ENCODE measurements at places on chromosomes 1 and 21.

- peak; percentile 81 for DNase-seq
Observed at GRCh38 chr1:198556971-198557370, 16.5 kb upstream of the ATP6V1G3 start.

- no peak for DNase-seq
Observed at GRCh38 chr1:53131590-53131938, 10.9 kb downstream of the SLC1A7 start.

DNA sequence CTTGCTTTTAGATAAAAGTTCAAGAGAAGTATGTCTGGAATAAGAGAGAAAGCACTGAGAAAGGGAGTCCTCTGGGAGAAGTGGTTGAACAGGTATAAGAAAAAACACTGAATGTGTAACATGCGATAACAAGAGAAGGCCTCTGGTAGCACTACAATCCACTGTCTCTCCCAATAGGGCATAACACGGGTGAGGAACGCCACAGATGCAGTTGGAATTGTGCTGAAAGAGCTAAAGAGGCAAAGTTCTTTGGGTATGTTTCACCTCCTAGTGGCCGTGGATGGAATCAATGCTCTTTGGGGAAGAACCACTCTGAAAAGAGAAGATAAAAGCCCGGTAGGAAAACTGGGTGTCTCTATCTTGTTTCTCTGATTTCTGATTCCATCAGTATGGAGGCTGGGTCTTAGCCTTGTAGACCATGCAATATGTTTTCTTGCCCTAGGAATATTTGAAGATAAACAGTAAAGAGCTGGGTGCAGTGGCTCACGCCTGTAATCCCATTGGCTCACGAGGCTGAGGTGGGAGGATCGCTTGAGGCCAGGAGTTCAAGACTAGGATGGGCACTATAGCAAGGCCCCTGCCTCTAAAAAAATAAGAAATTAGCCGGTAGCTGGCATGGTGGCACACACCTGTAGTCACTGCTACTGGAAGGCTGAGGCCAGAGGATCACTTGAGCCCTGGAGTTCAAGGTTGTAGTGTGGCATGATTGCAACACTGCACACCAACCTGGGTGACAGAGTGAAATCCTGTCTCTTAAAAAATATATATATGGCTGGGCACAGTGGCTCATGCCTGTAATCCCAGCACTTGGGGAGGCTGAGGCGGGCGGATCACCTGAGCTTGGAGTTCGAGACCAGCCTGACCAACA is 40.4 kb downstream of the DAP3 start:
- DNase-seq: peak; percentile 54

- no peak for DNase-seq
Observed at GRCh38 chr1:36520771-36521420, 38.2 kb upstream of the CSF3R start.
